ENCODE measurements at places on chromosomes 11 and 22.

DNA sequence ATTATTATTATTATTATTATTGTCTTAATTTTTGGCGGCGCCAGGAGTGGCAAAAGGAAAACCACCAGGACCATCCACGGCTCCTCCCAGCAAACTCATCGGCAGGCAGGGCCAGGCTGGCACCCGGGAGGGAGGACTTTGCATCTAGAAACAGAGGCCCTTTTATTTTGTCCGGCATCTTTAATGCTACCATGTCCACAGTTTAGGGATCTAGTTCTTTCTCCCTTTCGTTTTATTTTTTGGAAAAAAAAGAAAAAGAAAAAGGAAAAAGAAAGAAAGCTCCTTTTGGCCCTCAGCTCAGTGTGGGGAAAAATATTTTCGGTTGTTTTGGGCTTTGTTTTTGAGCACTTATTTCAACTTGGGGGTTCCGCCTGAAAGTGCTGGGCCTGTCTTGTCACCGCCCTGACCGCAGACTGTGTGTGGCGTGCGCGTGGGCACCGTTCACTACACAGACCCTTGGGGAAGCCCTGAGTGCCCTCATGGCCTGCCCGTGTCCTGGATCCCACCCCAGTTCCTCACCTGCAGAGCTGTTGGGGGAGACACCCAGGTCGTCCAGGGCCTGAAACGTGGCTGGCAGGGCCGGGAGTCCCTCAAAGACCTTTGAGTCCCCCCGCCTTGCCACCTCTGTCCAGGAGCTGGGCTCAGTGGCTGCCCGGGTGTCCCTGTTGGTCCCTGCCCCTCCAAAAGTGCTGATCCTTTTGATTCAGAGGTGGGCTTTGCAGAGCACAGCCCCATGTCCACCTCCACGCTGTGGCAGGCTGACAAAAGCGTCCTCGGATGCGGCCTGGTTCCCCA lies 69.1 kb upstream of the PPARA start:
- DNase-seq, result no peak

- no peak for DNase-seq
Observed at GRCh38 chr11:34897171-34897870, 18.9 kb downstream of the APIP start.

GRCh38 chr22:47604563-47604962 lies 842.1 kb downstream of the TBC1D22A start:
- DNase-seq, result no peak

- no peak for DNase-seq
Observed at GRCh38 chr11:9146477-9146876, 55.1 kb upstream of the SCUBE2 start.

DNA sequence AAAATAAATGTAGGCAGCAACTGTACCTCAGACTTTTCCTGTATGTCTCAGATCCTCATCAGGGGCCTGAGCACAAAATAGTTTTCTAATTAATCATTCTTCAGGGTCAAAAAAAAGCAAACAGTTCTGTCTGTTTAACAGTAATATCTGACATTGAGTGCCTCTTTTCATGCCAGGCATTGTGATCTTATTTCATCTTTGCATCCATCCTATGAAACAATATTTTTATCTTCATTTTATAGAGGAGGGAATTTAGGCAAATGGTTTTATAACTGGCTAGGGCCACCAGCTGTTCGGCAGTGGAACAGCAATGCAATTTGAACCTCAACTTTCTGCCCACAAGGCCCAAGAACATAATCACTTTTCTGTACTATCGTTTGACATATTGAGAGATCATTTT lies 145.6 kb downstream of the WNT7B start:
- DNase-seq, result no peak

- no peak for DNase-seq
Observed at GRCh38 chr11:40797981-40798380, 661.5 kb downstream of the LRRC4C start.

DNA sequence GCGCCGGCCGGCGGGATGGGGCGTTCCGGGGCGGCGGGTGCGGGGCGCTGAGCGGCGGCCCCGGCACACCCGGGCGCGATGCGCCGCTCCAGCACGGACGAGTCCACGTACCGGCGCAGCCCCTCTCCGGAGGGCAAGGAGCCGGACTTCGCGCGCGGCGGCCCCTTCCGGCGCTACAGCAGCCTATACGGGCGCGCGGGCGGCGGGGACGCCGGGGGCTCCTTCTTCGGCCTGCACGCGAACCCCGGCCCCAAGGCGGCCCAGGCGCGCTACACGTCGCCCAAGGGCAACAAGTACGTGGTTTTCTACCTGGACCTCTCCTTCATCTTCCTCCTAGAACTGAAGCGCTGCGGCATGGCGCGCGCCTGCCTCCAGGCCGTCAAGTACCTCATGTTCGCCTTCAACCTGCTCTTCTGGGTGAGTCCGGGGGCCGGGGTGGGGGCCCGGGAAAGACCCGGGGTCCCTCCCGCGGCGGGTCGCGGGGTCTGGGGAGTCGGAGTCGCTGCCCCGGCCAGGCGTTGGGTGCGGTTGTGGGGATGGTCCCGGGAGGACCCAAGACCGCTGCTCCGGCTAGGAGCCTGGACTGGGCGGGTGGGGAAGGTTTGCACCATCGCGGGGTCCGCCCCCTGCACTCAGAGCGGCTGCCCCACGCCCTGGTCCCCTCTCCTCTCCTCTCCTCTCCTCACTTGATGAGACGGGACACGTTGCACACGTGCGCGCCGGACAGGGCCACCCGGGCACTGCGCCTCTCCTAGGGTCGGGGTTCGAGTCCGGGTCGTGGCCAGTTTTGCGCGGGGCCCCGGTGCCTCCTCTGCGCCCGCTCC lies 7.5 kb downstream of the TSPAN4 start:
- DNase-seq, result no peak

- no peak for DNase-seq
Observed at GRCh38 chr22:21855676-21856075, 11.8 kb downstream of the MAPK1 start.

DNA sequence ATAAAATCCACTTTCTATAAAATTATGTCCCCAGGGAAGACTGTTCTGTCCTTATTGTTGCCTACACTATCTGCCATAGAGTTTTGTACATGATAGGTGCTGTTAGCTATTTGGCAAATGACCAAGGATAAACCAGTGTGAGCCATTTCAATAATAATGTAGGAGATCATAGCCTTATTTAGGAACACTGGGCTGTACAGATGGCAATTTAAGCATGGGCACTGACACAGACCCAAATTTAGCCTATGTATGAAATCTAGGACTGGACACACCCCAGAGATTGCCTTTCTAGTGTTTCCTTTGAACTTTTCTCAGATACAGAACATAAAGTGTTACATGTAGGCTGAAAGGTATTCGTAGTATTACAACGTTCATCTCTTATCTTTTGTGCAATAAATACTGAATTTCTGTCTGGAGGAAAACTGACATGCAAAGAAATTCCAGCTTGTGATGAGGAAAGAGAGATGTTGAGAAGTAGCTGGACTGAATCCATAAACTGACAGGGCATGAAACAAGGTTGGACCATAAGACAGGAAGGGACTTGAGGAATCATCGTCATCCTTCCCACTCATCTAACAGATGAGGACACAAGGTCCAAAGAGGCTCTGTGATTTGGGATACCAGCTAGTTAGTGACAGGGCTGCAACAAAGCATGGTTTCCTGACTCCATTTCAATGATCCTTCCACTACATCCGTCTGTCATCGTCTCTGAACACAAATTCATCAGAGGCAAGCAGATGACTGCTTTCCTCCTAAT lies 60.3 kb downstream of the TMPRSS5 start:
- DNase-seq, result no peak

All from central memory CD8-positive, alpha-beta T cell (primary cell).